Neural progenitor cell (in vitro differentiated cells): ENCODE measurements at places on chromosomes 12 and 14.

- no peak for DNase-seq
Observed at GRCh38 chr14:98903371-98903770, 368.6 kb downstream of the BCL11B start.

DNA sequence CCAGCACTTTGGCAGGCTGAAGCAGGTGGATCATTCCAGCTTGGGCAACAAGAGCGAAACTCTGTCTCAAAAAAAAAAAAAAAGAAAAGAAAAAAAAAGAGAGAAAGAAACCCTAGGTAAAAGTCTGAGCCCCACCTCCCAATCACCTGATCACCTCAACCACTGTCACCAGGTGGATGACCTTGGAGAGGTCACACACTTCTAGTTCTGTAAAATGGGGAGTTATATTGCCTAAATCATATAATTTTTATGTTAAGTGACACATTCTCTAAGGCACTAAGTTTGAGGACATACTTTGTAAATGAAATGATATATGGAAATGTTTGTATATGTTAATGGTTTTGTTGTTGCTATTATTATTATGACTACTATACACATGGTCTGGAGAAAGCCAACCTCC, 1.5 kb upstream of the ERBB3 start:
- no peak for DNase-seq

DNA sequence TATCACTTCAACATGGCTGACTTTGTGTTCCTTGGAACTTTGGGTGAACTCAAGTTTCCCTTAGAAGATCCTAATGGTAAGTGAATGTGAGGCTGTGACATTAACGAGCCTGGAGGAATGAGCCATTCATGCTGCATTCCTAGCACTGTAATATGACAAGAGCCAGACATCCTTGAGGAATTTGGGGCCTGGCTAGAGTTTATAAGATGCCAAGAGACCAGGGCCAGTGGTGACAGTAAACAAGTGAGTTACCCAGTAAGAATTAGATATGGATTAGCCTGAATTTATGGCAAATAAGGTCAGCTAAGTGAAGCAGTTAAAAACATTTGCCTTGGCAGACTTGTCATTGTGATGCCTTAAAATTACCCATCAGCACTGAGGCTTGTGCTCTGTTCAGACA, 232.4 kb downstream of the AKAP6 start:
- DNase-seq = peak; percentile 17

DNA sequence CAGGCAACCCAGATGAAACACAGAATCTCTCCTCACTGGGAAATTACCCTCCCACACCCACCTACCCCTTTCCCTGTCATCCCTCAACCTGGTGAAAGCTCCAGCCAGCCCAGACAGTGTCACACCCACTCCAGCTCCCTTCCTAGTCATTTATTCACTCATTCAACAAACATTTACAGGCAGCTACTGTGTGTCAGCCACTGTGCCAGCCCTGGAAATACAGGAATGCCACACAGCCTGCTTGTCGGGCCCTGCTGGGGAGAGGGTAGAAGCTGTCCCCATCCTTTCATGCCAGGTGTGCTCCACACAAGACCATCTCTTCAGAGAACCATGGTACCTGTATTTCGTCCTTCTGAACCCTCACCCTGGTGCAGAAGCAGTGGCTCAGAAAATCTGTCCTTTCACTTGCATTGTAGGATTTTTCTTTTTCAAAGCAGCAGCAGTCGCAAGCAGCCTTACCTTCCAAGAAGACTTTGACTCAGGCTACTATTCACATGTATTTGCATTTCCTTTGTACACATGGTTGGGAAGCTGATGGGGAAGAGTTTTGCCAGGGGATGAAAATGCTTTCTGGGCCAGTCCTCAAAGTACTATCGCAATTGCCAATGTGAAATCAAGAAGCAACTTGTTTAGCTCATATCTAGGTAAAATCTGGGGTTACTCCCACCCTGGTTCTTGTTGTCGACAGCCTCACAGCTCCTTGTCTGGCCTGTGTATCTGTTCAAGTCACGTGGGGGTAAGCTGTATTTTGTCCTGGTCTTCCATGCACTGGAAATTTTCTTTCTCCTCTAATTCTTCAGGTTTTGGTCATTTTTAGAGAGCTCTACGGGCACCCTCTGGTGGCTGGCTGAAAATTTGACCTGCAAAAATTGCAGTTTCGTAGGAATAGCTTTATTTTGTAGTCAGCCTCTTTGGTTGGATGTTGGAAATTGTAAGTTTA, 147.4 kb upstream of the EGLN3 start:
- peak; percentile 50 for DNase-seq

GRCh38 chr14:36690311-36691040, 28.8 kb downstream of the PAX9 start:
- no peak for DNase-seq

GRCh38 chr14:76937181-76938091, 91.1 kb downstream of the IRF2BPL start:
- DNase-seq = peak; percentile 78

GRCh38 chr12:69456239-69456638, 13.9 kb upstream of the FRS2 start:
- no peak for DNase-seq

GRCh38 chr12:124418791-124419190, 123.9 kb downstream of the RFLNA start:
- no peak for DNase-seq

- peak; percentile 89 for DNase-seq
Observed at GRCh38 chr14:69260190-69260860, 367 bp downstream of the GALNT16 start.

DNA sequence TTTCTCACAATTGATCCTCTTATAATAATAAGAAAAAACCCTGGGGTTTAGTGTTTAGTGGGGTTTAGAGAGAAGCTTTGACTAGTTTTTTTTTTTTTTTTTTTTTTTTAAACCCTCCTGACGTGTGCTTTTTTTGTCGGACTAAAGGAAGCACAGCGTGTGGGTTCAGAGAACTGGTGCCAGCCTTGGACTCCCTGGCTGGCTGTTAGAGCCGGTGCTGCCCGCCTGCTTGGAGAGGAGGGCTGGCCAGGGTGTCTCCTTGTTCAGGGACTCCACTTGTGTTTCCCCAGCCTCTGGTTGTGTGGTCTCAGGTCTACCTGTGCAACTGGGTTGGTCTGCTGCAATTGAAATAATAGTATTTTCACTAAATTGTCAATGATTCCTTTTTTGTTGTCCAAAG, 54.1 kb upstream of the ASPG start:
- DNase-seq = no peak

- peak; percentile 85 for DNase-seq
Observed at GRCh38 chr12:64781280-64782190, 22.3 kb upstream of the GNS start.

- no peak for DNase-seq
Observed at GRCh38 chr12:3712209-3712992, 40.5 kb downstream of the CRACR2A start.

DNA sequence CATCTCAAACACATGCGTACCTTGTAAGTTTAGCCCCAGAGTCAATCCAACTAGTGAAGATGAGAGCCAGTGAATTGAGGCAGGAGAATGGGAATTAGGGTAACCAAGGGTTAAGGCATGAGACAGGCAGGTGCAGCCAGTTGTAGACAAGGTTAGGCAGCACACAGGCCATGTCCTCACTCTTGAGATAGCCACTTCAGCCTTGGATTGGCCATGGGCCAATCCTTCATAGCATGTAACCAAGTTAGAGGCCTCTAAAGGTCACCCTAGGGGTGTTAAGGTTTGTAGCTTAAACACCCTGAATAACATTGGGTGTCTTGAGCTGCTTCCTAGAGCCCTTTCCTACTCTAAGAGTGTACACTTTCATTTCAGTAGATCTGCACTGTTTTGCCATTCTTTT, 208.2 kb upstream of the RBM19 start:
- no peak for DNase-seq

DNA sequence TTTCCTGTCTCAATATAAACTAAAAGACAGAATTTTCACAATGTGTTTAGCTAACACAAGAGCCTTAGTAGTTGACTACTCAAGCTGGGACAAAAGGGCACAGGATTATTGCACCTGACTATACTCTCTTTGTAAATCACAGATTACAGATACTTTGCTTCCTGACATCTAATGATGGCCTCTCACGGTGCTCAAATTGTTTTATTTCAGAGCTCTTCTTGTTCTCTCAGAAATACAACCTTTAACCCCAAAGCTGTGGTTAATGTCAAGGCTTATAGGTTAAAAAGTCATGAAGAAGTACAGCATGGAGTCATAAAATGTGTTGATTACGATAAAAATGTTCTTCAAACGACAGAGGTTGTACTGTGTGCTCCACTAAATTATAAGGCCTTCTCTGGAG, 89.9 kb upstream of the CPNE8 start:
- peak; percentile 5 for DNase-seq
